Activated T-helper 1 cell treated with anti-CD3 and anti-CD28 coated beads, Interleukin-2, amount 50 U/mL, for 16 hours (primary cell): ENCODE measurements at places on chromosomes 5 and 9.

DNA sequence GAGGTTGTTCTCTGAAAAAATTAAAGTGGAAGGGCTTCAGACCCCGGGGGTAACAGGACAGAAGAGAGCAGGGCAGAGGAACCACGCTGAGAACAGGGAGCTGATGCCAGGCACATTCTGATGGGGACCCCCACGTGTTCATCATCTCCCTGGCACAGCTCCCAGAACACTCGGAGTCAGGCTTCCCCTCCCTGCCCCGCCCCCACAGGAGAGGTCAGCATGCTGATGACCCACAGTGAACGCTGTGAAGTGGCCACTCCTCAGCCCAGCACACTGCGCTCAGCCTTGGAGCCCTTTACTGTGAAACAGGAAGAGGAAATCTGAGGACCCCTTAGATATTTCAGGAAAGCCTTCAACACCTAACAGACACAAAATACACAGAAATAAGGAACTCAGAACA, 16.4 kb downstream of the RETREG1 start:
- DNase-seq: no peak

- no peak for DNase-seq
These were observed 22.5 kb downstream of the PAX5 start for GRCh38 chr9:37011530-37011929.

DNA sequence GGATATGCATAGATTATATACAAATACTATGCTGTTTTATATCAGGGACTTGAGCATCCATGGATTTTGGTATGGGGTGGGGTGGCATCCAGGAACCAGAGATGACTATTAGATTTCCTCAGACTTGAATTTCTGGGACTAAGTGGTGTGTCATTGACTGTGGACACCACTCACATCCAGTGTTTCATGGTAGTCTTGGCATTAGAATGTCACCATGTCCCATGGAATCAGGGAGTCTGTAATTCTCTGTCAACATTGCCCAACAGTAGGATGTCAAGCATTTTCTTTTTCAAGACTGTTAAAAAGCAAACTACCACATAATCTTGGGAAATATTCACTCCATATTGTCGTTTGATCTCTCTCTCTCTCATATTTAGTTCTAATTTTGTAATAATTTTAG, 13.1 kb downstream of the ISOC1 start:
- no peak for DNase-seq

GRCh38 chr5:138968601-138969000, 93.5 kb upstream of the LRRTM2 start:
- DNase-seq: no peak

GRCh38 chr5:142680605-142681259, 5.2 kb downstream of the FGF1 start:
- no peak for DNase-seq

GRCh38 chr9:104927912-104928740, at the start of gene ABCA1:
ABCA1 (minus strand) TSS chr9:104928155; CDS start chr9:104903679, 24,476 bp downstream.
- peak; percentile 22 for DNase-seq

GRCh38 chr9:19492775-19493173, 84.0 kb downstream of the ACER2 start:
- no peak for DNase-seq

- no peak for DNase-seq
These were observed 232.3 kb upstream of the TRPM3 start for GRCh38 chr9:71353720-71354119.

DNA sequence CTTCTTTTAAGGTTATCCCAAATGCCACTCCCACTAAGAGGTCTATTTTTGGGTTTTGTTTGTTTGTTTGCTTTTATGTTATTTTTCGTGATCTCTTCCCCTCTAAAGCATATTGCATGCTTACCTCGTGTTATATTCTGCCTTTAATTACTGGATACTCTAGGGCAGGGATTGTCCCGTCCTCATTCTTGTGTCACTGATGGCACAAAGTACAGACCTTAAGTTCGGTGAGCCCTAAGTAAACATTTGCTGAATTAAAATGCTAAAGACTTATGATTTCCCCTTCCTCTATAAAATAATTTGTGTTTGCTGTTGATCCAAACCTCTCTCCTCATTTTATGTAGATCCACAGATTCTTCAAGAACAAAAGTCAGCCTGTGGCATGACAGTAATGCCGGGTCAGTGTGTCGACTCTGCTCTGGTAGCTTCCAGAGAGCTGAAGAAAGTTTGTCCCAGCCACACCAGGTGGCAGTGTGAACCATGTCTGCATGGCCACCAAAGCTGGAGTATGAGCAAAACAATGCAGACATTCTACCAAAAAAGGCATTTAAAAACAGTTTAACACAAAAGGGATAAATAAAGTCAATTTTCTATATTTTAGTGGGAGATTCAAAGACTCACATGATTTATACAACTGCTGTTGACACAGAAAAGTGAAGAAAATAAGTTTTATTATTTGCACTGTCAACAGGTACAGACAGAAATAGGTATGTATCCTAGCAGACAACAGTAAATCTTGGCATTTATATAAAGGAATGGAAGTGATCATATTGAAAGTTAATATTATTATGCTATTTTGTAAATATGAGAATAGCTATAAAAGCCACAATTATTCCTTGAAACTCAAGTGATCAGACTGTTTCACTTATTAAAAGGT, 17.9 kb upstream of the POC5 start:
- DNase-seq: no peak

- no peak for DNase-seq
These were observed 1.6 kb upstream of the TNIP1 start for GRCh38 chr5:151082282-151082902.

GRCh38 chr5:128378196-128378595, 159.8 kb downstream of the FBN2 start:
- DNase-seq: no peak

GRCh38 chr5:40585537-40586267, 94.0 kb upstream of the PTGER4 start:
- no peak for DNase-seq

DNA sequence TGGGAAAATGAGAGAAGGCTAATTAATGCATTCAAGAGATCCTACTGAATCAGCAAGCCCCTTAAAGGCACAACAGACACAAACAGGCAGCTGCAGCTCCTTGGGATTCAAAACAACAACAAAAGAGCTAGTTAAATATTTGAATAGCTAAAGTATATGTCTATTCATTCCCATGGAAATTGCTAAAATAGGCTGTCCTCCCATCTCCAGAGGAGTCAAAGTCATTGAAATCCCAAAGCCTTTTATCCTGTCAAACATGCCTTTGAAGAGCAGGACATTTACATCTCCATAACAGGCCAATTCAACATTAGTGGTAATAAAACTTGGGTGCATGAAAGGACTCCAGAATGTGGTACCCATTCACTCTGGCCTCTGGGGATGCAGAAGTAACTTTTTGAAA, 177.4 kb downstream of the NTRK2 start:
- DNase-seq: no peak

DNA sequence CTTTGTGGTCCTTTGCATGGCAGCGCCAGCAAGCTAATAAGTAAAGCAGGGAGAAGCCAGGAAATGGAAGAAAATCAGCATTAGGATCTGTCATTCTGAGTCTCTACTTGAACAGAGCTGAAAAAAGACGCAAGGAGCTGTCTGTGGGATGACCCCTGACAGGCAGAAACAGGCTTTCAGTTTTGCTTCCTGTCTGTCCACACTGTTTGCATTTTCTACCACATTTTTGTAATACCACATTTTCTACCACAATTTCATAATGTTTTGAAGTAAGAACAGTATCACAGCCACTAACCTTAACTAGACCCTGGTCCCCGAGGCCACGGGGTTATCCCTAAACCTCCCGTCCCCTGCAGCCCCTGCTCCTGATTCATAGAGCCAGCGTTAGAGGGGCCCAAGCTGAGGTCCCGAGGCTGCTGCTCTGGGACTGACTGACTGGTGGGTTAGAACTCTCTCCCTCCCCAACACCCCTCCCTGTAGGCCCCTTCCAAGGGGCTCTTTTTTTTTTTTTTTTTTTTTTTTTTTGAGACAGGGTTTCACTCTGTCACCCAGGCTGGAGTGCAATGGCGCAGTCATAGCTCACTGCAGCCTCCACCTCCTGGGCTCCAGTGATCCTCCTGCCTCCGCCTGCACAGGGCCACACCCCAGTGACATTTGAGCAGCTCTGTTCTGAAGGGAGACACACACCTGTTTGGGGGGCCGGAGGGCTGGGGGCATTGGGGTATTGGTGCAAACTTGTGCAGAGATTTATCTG, 4.0 kb upstream of the CLIC3 start:
- no peak for DNase-seq

DNA sequence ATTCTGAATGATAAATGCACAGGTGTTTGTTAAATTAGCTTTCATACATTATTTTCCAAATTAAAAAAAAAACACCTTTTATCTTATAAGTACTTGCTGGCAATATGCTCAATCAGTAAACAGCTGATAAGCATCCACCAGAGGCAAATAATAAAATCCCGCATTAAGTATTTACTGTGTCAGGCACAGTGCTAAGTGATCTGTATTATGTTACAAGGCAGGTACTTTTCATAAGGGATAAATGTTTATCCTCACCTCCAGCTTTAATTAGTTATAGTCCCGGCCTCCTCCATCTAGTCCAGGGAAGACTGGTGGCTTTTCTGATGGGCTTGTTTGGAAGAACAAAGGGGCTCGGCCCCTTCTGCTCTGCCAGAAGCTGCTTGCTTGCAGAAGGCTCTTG, 40.1 kb downstream of the PFDN1 start:
- no peak for DNase-seq

GRCh38 chr5:9034649-9035048, 511.2 kb downstream of the SEMA5A start:
- DNase-seq: no peak

DNA sequence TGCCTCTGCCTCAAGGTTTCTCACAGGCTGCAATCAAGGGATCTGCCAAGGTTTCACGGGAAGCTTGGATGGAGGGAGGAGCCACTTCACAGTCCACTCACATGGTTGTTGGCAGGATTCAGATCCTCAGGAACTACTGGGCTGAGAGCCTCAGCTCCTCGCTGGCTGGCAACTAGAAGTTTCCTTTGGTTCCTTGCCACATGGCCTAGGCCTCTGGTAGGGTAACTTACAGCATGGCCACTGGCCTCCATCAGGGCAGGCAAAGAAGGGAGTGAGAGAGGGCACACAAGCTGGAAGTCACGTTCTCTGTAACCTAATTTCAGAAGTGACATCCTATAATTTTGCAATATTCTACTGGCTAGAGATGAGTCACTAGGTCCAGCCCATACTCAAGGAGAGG, 32.2 kb downstream of the SPOCK1 start:
- DNase-seq: no peak

- no peak for DNase-seq
These were observed 62.4 kb downstream of the FGF18 start for GRCh38 chr5:171481571-171482433.

- DNase-seq: no peak
These were observed 62.0 kb downstream of the TEX10 start for GRCh38 chr9:100290714-100291113.

- DNase-seq: no peak
These were observed 155.6 kb upstream of the TAS2R1 start for GRCh38 chr5:9785751-9786150.

DNA sequence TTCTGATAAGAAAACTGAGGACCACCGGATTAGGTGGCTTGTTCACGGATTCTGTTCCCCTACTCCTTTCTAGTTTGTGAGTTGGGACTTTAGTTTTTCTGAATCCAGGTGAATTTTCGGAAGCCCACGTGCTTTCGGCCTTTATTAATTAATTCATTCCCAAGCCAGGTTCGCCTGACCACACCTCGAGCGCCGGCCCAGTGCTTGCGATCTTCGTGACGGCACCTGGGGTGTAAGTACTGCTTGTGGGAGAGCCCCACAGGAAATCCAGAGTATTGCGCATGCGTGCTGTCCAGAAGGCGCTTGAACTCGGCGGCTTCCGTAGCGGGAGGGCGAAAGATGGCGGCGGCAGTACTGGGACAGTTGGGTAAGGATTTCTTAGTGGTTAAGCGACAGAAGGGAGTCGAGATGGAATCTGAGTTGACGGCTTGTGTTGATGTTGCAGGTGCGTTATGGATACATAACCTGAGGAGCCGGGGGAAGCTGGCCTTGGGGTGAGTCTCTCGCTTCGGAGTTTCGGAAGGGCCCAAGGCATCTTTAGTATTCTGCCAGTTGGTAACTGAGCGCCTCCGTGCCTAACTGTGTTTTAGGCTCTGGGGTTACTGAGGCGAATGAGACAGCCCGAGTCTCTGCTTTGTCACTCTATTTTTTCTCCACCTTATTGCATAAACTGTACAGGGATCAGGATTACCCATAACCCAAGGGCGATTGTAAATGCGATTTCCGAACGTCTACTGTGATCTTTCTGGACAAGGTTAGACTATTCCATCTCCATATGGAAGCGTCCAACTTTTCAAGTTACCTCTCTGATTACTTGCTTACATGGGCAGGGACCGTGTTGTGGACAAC, at the start of gene MRPL22:
Gene MRPL22 (plus strand): TSS at position 302 of the 849 bp plus-strand sequence. CDS start 38 bp downstream, at position 340.
- peak; percentile 90 for DNase-seq

GRCh38 chr9:134743853-134744252, 102.2 kb downstream of the COL5A1 start:
- no peak for DNase-seq

GRCh38 chr5:25330721-25331120, 685.9 kb upstream of the CDH10 start:
- no peak for DNase-seq

GRCh38 chr5:35477911-35478310, 139.8 kb upstream of the SPEF2 start:
- no peak for DNase-seq

DNA sequence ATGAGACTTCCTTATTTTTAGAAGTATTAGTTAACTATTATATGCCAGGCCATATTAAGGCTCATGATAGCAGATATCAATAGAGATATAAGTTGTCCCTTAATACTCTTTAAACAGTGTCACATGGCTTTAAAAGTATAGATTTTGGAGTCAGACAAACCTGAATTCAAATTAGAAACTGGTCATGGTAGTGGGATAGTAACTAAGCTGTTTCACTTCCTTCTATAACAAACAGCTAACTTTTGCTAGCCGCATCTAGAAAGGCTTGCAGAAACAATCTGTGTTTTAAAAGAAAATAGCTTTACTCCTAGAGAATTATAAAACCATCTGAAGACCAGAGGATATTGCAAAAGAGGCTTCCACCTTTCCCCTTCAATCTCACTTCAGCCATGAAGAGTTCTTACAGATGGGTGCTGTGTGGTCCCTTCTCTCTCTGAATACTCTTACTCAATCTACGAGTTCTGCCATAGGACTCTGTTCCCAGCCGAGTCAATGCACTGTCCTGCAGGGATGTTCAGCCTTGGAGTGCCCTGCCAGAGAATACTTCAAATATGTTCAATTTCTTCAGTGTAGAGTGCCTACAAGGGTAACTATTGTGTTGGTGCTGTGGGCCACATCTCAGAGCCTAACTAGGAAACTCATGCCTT, 810.2 kb downstream of the EFNA5 start:
- DNase-seq: no peak

GRCh38 chr9:108688051-108688450, 167.7 kb downstream of the ACTL7B start:
- DNase-seq: no peak

- no peak for DNase-seq
These were observed 157.0 kb upstream of the SMIM23 start for GRCh38 chr5:171628633-171628974.
